ENCODE measurements at places on chromosomes 16 and 17.

GRCh38 chr16:56298116-56298515 is 106.8 kb downstream of the GNAO1 start:
- no peak for DNase-seq

- peak; percentile 75 for DNase-seq
Measured at GRCh38 chr17:49995055-49995738, at the start of gene DLX3. Gene DLX3, minus strand, starts transcription at chr17:49995224. Its CDS starts 226 bp downstream, at chr17:49994998.

- no peak for DNase-seq
Measured at GRCh38 chr16:7355758-7356157, 23.1 kb downstream of the RBFOX1 start.

GRCh38 chr17:49016775-49017463 is 19.7 kb downstream of the IGF2BP1 start:
- no peak for DNase-seq

GRCh38 chr16:17170435-17170834 is 300.3 kb downstream of the XYLT1 start:
- no peak for DNase-seq

DNA sequence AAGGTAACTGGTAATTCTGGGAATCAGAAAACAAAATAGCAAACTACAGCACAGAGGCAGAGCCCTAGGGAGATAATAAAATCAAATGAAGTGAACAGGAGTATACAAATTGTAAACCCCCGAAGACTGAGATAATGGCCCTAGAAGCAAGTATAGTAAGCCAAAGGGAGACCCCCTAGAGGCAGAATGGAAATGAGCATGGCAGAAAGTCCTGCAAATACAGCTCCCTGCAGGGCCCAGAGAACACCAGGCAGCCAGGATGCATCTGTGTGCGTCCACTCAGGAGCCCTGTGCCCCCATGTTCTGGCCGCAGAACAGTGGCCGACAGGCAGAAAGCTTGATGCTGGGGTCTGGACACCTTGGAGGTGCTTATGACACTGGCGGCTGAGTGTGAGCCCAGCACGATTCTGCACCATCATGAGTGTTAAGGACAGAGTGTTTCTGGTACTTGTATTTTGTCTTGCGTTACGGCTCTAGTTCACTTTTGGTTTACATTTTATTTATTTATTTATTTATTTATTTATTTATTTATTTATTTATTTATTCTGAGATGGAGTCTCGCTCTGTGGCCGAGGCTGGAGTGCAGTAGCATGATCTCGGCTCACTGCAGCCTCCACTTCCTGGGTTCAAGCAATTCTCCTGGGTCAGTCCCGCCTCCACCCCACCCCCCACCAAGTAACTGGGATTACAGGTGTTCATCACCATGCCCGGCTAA is 48.7 kb downstream of the RGS9 start:
- no peak for DNase-seq

GRCh38 chr16:56300891-56301850 is 109.9 kb downstream of the GNAO1 start:
- no peak for DNase-seq

Data from right atrium auricular region (tissue), 2 donors.